ENCODE measurements at places on chromosomes 7 and 10.

- no peak for DNase-seq
Measured at GRCh38 chr7:128937647-128938543, at the start of gene IRF5. TSS of gene IRF5 (plus strand) at chr7:128937927. CDS start at chr7:128942082, 4,155 bp downstream.

DNA sequence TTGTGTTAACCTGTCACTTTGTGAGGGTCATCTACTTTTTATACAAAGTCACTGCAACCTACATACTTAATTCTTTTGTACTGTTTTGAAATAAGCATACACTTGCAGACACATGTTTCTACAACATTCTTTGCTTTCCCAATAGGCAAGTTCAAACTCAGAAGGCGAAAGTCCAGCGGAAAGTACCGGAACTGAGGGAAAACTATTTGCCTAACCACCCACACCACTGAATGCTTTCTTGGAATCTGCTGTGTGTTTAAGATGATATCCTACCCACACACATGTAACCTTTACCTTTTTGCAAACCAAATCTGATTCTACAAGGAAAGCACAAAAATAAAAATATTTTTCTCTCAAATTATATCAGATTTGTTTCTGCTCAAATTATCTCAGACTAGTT is 139.4 kb upstream of the AGR3 start:
- DNase-seq = no peak

- no peak for DNase-seq
Measured at GRCh38 chr10:628386-629045, 61.0 kb downstream of the DIP2C start.

DNA sequence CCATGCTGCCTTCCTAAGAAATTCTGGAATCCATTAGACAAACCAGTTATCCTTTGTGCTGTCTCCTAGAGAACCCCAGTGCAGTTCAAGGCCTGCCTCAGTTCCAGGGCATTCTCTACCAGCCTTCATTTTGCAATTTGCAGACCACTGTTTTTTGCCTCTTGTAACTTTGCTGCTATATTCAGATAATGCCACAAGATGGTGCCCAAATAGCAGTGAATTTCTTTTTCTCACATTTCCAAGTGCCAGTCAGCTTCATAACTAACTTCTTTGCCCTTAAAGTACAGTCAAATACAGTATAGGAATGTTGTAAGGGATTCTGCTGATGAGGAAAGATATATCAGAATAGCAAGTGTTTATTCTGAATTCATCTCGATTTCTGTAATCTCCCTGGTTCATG is 25.2 kb downstream of the LOXL4 start:
- DNase-seq = no peak

- no peak for DNase-seq
Measured at GRCh38 chr7:83519240-83519639, 129.7 kb downstream of the SEMA3E start.

GRCh38 chr7:106625678-106626301 is 35.2 kb downstream of the CCDC71L start:
- DNase-seq = no peak

GRCh38 chr10:15251791-15252380 is 83.4 kb upstream of the NMT2 start:
- no peak for DNase-seq

DNA sequence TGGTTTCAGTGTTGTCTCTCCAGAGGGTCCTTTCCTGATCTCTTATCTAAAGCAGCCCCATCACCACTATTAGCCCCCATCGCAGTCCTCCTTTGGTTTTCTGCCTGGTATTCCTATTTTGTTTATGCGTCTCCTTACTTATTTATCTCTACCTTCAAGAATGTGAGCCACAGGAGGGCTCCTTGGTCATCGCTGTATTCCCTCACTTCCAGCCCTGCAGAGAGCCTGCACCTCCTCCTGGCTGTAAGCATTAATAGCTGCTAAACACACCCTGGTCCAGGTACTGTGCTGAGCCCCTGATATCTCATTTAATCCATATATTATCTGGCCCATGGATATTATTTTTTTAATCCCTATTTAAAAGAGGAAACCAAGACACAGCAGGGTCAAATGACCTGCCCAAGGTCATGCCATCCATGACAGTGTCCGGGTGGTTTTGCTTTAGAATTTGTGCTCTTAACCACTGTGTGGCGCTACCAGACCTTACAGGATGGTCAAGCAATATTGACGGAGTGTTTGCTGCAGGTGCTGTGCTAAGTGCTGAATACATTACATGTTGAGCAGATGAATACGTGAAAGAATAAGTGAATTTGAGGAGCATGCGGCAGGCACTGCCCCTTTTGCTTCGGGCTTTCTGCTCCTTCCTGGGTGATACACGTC is 227.2 kb downstream of the ADAM12 start:
- no peak for DNase-seq

GRCh38 chr7:49787980-49788379 is 14.5 kb downstream of the VWC2 start:
- no peak for DNase-seq

GRCh38 chr7:80508440-80508839 is 3.4 kb downstream of the GNAT3 start:
- no peak for DNase-seq

DNA sequence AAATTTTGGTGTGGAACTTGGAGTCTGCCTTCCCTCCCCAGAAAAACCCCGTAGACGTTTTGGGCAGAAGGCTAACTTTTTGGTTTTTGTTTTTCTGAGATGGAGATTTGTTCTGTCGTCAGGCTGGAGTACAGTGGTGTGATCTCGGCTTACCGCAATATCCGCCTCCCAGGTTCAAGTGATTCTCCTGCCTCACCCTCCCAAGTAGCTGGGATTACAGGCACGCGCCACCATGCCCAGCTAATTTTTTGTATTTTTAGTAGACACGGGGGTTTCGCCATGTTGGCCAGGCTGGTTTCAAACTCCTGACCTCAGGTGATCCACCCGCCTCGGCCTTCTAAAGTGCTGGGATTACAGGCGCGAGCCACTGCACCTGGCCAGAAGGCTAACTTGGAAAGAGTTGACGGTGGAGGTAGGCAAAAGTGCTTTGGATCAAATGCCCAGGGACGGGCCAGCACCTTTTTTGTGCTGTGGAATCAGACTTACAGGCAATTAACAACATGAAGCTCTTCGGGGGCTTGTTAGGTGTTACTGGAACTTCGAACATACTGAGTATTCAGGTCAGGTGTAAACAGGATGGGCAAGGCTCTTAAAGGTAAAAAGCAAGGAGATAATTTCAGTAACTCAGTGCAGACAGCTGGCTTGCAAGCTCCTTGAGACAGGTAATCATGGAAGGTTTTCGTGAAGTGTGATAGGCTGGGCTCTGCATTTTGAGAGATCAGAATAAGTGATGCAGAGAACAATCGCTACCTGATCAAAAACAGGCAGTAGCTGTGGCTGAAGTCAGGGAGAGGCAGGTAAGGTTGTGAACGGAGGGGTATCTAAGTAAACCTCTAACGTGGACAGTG is 1.8 kb downstream of the PPP1R35 start:
- DNase-seq = no peak

- no peak for DNase-seq
Measured at GRCh38 chr10:126242397-126243260, 145.6 kb downstream of the ADAM12 start.

DNA sequence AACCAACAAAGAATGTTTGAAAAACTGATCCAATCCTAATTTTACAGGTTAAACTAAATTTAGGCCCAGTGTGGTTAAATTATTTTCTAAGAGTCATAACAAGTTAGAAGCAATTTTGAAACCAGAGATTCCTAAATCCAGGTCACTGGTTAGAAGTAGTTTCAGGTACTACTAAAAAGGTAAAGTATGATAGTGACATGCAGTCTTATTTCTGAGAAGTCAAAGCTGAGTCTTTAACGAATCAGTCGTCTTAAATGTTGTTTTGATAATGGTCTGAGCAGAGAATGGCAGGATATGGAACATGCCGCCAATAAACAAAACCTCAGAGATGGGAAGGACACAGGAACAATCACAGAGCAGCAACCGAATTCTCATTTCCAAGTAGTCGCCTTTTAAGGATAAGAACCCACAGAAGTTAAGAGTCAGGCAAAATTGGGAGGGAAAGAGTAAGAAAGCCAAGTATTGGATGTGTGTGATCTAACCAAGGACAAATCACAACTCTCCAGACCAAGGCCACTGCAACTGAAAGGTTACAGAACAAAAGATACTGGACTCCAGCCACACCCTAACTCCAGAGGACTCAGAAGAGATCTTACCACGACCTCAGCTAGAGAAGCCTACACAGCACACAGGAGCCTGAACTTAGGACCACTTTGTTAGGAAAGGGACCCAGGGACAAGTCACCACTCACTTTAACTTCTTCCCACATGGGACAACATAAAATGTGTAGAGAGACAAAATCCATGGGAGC is 19.7 kb downstream of the TMEM243 start:
- no peak for DNase-seq

DNA sequence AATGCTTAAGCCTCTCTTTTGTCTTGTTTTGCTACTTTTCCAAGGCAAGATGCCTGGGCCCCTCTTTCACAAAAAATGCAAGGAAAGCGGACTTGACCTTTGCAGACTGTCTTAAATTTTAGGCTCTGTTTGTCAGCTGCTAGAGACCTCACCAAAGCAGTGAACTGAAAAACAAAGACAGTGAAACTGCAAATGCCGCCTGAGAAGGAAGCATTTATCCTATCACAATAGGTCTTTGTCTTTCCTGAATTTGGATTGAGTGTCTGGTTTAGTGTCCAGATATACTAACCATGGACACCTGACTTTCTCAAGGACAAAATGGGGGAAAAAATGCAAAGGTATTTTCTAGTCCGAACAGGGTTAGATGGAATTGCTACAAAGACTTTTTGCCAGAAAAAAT is 256.9 kb downstream of the INHBA start:
- no peak for DNase-seq

DNA sequence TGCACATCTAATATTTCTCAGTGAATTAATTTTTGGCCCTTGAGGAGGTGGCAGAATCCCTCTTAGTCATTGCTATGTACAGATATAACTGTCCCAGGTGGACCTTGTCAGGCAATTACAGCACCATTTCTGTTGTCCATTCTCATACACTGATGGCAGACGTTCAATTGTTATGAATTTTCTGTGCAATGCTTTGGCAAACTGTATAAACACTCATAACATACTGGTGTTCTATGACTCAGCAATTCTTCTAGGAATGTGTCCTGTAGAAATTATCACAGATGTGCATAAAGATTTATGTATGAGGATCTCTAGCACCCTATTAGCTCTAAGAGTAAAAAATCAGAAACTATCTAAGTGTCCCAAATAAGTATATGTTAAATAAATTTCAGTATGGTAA is 80.8 kb downstream of the DNAJB9 start:
- no peak for DNase-seq

DNA sequence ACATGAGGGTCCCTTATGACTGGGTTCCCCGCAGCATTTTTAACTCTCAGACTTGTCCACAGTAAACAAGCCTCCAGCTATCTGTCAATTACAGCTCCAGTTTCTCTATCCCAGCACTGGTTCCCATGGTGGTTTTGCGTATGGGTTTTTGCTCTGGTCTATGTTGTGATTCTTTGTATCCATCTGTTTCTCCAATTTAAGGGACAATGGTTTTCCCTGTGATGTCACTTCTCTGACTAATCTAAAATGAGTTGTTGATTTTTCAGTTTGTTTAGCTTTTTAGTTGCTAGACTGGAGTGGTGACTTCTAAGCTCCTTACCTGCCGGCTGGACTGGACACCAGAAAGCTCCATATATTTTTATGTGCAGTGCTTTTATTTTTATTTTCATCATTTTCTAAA is 303.7 kb downstream of the INHBA start:
- no peak for DNase-seq

Data from activated naive CD8-positive, alpha-beta T cell treated with anti-CD3 and anti-CD28 coated beads, Interleukin-2, amount 50 U/mL, for 16 hours (primary cell).